ENCODE measurements at places on chromosomes 5 and 9.

GRCh38 chr5:108989761-108990392 is 242.2 kb downstream of the FER start:
- DNase-seq, result no peak

DNA sequence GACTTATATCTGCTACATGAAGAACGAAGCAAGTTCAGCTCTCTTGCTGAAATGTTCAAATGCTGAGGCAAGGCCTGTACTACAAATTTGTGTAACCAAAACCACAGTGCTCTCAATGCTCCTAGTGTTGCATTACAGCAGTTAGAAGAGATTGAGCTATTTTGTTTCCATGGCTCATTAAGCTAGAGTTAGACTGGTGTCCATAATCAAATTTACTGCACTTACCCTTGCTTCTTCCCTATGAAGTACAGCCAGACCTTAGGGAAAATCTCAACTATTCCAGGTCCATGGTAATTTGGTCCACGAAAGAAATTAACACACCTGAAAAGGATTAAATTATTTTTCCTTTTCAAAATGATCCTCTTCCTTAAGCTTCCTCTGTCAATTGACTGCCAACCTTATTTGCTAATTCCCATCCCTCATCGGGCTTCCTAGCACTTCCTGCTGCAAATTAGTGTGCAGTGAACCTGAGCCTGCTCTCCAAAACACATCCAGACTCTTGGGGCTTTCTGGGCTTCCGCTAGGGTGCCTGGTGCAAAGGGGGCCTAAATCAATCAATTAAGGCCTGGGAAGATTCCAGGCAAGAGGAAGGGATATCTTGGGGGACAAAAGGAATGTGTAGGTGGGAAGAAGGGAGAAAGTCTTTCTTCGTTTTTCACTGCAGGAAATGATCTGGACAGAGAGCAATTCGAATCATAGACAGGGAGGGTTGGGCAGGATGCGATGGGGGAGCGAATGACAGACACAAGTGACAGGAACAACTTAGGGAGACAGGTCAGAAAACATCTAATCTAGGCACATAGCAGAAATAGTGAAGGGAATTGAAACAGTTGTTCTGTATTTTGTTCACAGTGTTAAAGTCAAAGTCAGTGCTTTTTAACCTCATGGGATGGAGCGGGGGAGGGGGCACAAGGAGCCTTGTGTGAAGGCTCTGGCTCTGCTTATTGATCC is 542.4 kb downstream of the RAB3C start:
- DNase-seq, result no peak

GRCh38 chr5:168660691-168661090 is 81.5 kb upstream of the PANK3 start:
- no peak for DNase-seq

GRCh38 chr9:92949266-92949982 is 2.1 kb downstream of the FGD3 start:
- DNase-seq, result no peak

DNA sequence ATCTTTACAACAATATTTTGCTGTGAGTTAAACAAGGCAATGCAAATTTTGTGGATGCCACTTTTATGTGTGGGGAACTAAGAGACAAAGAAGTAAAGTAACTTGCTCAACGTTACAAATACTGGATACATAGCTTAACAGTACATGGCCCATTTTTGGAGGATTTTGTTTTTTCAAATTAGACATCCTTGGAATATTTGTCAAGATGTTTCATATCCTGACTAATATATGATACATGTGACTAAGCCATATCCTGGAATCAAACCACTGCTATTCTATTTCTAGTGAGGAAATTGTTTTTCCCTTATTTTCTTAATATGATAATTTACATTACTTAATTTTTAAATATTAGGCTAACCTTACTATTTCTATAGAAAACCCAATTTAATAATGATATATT is 529.8 kb downstream of the DMRTA1 start:
- DNase-seq, result no peak

- DNase-seq, result no peak
These were observed at the start of gene ANXA2R for GRCh38 chr5:43040287-43041098. TSS of gene ANXA2R (minus strand) at chr5:43040319. CDS start at chr5:43040046, 273 bp downstream.

GRCh38 chr5:150729859-150730258 is 29.0 kb downstream of the DCTN4 start:
- no peak for DNase-seq

GRCh38 chr5:135606431-135606830 is 27.6 kb upstream of the CXCL14 start:
- no peak for DNase-seq
